Neuronal stem cell (in vitro differentiated cells): ENCODE measurements at places on chromosomes 5 and 9.

GRCh38 chr5:91875196-91875779 lies 492.2 kb upstream of the ARRDC3 start:
- no peak for DNase-seq

DNA sequence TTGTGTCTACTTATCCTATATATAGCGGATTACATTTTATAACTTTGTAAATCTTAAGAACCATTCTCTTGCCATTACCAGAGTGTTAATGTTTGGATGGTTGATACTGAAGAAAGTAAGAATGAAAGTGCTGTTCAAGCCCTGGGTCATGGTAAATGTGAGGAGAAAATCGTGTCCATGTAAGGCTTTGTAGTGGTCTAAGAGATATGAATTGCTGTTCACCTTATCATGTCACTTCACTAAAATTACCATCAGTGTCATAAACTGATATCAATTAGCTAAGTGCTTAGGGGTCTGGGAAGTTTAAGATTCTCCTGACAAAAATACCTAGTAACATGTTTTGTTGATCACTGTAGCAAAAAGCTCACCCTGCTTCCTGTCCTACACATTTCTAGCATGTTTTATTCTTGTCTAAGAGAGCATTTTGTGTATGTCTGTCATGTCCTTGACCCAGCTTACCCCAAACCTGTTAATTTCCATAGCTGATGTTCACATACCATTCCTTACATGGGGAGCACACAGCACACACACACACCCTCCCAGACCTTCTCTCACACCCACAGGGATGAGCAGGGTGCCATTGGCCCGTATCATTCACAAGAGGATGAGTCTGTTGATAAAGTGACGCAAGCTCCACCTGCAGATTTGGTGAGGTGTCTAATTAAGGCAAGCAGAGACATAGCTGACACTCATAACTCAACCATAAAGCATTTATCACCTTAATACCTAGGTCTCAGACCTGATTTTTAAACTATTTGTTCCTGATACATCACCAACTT lies 125.1 kb upstream of the PAM start:
- DNase-seq, result no peak

DNA sequence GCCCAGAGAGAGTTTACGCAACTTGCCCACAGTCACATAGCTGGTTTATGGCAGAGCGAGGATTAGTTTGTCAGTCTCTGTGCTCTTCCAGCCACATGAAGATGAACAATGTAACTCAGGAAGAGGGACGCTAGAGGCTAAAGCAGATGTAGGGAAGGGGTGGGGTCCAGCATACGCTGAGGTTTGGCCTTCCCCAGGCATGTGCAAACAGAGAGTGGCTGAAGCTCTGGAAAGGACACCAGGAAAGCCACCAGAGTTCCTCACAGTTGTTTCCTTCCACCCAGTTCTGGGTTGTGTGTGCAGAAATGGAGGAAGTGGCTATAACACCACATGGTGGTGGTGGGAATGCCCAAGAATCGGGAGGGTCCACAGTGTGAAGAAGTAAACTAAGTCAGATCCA lies 60.0 kb downstream of the SNX18 start:
- DNase-seq, result no peak

GRCh38 chr9:107815782-107816560 lies 326.4 kb upstream of the KLF4 start:
- no peak for DNase-seq

DNA sequence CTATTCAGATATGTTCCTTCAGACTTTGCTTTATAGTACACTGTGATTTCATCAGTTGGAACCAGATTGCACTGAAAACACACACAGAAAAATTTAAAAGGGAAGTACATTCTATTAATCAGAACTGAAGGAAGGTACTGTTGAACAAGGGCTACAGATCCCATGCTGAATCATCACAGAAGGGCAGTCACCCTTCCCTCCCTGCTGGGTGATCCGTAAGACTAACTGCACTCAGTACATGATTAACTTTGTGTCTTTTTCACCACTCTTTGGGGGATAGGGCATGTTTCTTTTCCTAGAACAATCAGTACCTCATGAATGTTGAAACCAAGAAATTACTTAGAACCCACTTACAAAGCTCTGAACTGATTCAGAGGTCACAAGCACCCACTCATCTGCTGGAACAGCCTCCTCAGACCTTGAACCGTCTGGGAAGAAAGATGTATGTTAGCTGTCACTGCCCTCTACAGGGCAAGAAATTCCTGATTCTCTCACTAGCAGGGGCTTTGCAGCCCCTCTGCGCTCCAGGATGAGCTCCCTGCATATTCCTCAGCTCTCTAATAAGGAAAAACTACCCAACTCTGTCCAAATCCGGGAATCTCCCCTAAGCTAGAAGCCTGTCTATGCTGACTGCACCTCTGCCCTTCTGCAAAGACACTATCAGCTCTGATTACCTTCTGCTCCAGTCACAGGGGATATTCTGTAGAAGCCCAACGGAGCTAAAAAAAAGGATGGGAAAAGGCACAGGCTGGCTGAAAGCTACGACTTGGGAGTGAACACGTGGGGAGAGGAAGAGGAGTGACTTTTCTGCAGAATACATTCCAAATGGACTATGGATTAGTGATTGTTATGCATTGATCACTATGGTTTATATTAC lies 51.0 kb downstream of the IARS1 start:
- no peak for DNase-seq

- no peak for DNase-seq
Measured at GRCh38 chr5:60297658-60298057, 402.3 kb downstream of the DEPDC1B start.

DNA sequence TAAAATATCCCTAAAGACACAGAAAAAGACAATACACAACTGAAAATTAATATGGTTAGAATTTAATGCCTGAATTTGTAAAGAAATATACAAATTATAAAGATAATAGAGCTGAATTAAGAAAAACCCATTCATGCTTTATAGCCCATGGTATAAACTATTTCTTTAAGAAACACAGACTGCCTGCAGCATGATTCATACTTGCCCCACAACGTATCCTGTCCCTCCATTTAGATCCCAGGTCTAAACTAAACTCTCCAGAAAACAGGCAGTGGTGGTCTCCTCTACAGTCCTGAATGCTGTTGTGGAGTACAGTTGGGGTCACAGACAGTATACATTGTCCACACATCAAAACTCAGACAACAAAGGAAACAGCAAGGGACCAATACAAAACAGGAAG lies 24.8 kb downstream of the IL6ST start:
- DNase-seq, result no peak

- DNase-seq, result no peak
Measured at GRCh38 chr5:147756566-147756965, 26.0 kb downstream of the JAKMIP2 start.

- no peak for DNase-seq
Measured at GRCh38 chr5:6861667-6862066, 148.4 kb downstream of the TENT4A start.

- DNase-seq, result no peak
Measured at GRCh38 chr5:17094830-17095229, 122.6 kb upstream of the BASP1 start.

- DNase-seq, result no peak
Measured at GRCh38 chr5:137867664-137868063, at the start of gene MYOT. TSS of gene MYOT (plus strand) at chr5:137867860. CDS start at chr5:137870652, 2,792 bp downstream.

- DNase-seq, result no peak
Measured at GRCh38 chr9:96150324-96151227, 151.4 kb downstream of the HSD17B3 start.

DNA sequence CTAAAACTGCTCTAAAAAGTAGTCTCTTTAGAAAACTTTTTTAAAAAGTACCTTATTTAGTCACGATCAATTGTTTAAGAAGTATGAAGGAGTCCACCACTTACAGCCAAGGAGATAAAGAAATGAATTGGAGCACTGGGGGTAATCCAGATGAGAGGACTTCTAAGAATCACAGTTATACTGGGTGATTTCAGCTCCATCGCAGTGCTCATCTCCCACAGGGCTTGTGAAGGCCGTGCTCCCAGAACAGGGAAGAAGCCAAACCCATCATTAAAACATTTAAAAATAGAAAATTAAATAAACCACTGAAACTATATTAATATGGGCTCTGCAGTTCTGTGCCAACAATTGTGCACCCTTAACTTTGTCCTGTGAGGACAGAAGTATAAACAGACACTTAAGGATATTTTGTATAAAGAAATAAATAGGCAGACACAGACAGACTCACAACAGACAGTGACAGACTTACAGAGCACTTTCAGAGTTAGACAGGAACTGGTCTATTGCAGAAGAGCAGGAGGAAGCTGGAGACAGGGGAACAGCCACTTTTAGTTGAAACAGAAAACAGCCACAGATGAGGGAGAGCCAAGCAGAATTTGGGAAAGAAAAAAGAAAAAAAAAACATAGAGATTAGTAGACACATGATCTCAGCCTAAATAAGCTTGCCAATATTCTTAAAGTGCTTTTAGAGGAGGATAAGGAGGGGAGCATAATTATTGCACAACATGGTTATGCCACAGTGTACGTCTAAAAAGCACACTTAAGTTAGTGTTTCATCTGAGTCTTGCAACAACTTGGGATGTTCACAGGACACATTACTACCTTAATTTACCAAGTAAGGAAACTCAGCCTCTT lies 81.8 kb downstream of the FBXO38 start:
- no peak for DNase-seq

DNA sequence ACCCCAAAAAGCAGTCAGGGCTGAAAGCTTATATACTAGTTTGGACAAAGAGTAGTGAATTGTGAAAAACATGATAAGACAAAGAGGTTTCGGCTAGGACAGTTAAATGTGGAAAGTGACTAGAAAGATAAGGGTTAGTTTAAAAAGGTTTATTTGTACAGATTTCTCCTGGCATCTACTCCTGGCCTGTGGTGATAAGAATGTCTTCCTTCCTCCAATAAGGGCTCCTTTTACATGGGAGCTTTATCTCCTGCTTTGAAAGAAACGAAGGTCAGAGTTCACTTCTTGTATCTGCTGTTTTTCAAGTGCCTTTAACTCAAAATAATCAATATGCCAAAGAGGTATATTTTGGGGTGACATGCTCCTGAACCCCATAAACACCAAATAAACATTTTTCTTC lies 776.1 kb upstream of the COX7C start:
- no peak for DNase-seq

- no peak for DNase-seq
Measured at GRCh38 chr9:35681341-35682002, 7.7 kb downstream of the CA9 start.

DNA sequence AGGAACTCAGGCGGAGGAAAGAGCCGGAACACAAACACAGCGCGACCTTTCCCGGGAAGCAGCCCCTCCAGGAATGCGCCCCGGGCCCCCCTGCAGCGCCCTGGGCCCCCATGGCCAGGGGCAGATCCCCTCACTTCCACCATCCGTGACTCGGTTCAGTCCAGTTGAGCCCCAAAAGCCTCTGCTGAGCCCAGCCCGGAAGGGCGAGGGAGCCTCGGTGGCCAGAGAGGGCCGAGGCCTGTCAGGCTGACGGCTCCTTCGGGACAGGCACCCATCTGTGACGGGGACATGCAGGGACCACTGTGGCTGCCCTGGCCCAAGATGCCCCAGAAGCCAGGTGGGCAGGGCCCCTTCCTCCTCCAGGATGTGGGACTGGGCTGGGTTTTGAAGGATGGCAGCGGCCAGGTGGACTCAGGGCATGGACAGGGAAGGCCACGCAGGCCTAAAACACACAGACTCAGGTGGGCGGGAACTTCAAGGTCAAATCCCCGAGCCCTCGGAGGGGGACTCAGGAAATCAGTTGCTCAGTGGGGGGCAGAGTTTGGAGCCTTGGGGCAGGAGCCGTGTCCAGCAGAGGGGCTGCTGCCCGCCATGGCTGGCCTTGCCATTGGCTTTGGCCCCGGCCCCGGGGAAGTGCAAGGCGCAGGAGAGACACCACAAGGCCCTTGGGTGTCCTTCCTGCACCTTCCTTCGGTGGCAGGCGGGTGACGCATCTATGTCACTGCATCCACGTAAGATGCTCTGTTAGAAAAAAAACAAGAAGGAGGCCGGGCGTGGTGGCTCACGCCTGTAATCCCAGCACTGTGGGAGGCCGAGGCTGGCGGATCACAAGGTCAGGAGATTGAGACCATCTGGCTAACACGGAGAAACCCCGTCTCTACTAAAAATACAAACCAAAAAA lies 29.7 kb upstream of the ABO start:
- no peak for DNase-seq

DNA sequence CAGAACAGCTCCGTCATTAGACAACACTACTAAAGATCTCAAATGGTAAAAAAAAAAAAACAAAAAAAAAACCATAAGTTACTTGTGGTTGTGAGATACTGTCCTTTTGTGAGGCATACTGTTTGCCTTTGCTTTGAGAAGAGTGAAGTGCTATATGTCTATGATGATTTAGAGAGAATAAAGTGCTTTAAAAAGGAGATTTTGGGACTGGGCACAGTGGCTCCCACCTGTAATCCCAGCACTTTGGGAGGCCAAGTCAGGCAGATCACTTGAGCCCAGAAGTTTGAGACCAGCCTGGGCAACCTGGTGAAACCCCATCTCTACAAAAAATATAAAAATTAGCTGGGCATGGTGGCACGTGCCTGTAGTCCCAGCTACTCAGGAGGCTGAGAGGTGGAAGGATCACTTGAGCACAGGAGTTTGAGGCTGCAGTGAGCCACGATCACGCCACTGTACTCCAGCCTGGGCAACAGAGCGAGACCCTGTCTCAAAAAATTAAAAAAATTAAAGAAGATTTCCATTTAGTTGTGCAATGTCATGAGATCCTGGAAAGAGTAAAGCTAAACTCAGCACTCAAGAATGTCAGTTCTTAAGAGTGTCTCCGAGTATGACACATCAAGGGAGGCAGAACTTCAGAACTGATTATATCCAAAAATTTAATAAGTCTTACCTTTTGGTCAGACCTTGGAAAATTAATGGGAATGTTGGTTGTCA lies 87.3 kb downstream of the PRDM6 start:
- DNase-seq, result no peak

DNA sequence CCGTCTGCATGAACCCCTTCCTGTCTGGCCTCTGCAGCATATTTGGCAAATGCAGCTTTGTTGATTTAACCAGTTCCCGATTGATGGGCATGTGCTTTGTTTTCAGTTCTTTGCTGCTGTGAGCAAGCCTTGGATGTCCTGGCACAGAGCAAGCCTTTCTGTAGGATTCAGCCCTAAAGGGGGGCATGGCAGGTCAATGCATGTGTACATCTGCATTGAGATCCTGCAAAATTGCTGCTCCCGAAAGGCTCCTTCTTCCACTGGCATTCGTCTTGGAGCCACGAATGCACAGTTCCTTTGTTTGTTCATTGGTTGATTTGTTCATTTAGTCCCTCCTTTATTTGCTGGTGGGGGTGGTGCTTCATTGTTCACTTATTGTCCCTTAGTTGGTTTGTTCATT lies 34.8 kb downstream of the COL5A1 start:
- DNase-seq, result no peak

GRCh38 chr9:34025062-34025461 lies 23.6 kb downstream of the UBAP2 start:
- no peak for DNase-seq
